ENCODE measurements at places on chromosomes 16 and 17.
A peak's percentile ranks its signal among the peaks of the same experiment; 100 is the strongest.

- no peak for DNase-seq
Measured at GRCh38 chr17:82942166-82943130, 102.6 kb upstream of the ZNF750 start.

DNA sequence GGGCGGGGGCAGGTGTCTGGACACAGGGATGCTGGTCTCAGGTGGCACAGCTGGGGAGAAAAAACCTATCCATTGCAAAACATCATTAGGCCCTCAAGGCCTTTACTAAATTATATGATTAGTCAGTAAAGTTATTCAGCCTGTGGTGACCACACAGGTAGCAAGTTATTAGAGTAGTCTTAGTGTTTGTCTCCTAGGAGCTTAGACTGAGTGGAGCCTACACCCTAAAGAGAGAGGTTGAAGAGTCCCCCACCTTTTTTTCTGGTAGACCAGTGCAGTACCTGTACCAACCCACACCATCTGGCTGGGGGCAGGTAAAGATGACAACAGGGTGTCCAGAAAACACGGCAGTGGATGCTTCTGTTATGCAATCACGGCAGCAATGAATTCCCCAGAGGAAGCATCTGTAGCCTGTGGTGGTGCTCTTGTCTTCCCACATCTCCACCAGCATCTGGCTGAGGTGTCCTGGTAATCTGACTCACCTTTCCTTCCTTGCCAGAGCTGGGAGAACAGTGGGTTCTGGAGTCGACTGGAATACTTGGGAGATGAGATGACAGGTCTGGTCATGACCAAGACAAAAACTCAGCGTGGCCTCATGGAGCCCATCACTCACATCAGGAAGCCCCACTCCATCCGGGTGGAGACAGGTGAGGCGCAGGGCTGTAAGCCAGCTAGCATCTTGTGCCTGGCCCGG lies 11.0 kb downstream of the MYCBPAP start:
- DNase-seq = no peak

- DNase-seq = no peak
Measured at GRCh38 chr16:12436201-12436657, 367.5 kb downstream of the CPPED1 start.

GRCh38 chr16:15953477-15953876 lies 4.1 kb downstream of the ABCC1 start:
- no peak for DNase-seq

DNA sequence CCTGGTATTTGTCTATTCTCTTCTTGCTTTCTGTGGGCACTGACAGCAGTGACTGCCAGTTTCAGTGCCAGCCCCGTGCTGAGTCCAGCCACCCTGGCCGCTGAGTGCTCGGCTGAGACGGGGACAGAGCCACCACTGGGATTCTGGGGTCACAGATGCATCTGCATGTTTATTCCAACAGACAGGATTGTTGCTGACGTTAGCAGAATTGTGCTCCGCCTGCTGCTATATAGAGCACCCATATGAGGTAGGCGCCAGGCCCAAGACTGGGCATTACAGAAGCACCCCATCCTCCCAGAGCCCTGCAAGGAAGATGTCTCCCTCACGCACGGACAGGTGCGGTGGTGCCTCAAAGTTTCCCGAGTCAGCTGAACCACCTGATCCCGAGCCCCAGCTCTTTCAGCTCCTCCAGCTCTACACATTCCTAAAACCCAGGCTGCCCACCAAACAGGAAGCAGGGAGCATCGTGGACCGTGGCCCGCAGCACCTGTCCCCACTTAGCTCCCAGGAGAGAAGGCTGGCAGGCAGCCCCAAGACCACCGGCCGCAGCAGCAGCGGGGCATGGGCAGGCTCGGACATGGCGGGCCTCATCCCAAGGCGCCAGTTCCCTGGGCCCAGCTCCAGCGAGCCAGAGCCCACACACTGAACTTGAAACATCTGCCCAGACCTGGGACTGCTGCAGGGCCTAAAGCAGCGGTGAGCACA lies 44.9 kb upstream of the RASD1 start:
- no peak for DNase-seq

DNA sequence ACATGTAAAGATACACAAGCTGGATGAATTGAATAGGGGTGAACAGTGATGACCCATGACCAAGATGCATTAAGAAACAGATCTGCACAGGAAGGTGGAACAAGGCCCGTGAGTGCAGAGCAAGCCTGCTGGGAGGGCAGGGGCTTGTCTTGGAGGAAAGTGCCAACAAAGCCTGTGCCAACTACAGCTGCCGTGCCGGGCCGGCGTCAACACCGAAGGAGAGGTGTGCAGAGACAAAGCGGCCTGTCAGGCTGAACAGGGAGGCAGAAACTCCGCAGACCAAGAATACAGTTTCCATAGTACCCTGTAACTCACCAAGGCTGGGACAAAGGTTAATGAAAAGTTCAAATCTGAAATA lies 46.7 kb downstream of the ANKRD11 start:
- DNase-seq = no peak

DNA sequence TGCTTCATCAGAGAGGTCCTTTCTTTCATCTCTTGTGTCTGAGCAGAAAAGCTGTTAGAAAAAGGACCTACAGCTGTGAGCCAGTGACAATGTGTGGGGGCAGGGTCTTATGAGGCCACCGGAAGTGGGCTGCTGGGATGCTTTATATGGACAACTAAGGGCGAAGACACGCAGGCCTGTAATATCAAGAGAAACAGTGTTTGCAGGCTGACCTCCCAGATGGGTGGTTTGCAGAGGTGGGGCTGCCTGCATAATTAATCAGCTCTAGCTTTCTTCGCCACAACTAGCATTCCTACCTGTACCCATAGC lies 30.4 kb upstream of the SALL1 start:
- DNase-seq = no peak

DNA sequence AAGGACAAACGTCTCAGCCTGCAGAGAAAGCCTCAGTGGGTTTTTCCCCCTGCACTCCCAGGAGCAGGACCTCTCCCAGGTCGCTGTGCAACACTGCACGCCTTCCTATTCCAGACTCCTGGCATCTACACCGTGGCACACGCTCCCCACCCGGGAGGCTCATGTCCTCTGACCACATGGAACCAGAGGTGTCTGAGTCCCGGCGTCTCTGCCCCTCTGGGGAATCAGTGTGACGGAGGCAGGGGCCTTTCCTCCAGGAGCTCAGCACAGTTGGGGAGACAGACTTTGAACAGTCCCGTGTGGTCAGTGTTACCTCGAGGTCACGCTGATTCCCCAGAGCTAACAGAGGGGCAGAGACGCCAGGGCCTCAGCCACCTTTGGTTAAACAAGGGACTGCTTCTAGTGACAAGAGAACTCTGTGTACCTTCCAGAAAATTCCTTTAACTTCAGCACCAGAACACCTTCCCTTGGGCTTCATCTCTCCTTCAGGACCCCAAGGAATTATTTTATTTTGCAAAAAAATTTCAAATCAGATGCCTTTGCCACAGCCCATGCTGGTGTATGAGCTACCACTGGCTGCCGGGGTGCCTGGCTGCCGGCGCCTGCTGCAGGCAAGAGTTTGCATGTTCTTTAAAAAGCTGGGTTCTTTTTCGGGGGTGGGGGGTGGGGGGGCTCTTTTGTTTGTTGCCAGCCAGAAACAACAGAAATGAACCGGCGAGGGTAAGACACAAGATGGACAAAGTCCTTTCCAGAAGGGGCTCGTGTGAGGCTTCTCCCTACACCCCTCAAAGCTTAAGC lies 6.6 kb downstream of the CANT1 start:
- no peak for DNase-seq

- no peak for DNase-seq
Measured at GRCh38 chr16:57667526-57668262, 412 bp upstream of the ADGRG3 start.

DNA sequence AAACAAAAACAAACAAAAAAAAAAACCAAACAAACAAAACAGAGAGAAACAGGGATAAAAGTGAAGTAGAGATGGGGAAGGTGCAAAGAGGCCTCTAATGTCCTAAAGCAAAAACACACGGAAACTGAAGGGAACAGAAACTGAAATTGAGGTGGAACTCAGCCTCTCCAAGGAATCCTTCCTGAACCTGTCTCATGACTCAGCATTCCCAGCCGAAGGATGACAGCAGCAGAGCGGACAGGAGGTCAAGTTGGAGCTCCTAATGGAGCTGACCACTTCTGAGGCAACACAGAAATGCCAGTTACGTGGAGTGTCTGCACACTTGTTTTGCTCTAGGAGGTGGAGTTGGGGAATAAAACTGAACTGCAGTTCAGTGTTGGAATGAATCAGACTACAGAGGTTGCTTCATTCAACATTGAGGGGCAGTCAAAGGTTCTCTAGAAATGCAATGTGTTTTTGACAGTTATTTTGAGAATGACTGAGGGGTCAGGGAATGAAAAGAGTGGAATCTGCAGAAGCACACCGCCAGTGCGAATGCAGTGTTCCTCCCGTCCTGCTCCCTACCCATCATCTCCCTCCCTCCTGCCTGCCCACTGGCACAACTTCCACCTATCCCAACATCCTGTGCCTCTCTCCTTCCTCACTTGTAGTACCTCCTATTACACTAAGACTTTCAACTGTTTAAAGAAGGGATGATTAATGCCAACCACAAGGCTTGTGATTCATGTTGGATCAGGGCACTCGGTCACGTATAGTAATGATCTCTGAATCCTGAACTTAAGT lies 6.3 kb downstream of the UBE2O start:
- no peak for DNase-seq

DNA sequence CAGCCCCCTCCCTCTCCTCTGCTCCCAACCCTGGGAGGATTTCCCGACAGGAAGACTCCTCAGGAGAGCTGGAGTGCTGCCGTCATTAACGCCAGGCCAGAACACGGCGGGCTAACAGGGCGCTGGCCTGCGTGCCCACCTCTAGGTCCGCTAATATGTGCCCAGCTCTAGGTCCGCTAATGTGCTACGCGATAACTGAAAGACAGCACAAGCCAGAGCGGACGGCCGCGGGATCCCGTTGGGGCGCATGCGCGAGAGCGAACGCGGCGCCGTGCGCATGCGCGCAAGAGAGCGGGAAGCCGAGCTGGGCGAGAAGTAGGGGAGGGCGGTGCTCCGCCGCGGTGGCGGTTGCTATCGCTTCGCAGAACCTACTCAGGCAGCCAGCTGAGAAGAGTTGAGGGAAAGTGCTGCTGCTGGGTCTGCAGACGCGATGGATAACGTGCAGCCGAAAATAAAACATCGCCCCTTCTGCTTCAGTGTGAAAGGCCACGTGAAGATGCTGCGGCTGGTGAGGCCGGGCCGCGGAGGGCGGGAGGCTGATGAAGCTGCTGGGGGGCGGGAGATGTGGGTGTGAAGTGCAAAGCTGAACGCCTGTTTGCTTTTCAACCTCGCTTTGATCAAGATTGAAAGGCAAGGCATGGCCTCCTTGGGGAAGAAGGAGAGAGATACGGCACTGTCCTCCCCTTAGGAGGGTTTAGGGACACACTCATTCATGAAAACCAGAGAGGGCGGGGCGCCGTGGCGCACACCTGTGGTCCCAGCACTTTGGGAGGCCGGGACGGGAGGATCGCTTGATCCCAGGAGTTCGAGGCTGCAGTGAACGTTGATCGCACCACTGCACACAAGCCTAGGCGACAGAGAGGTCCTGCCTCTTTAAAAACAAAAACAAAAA lies at the start of gene CKLF:
Gene CKLF, plus strand, starts transcription at position 291 of the 892 bp plus-strand sequence. Its CDS starts 140 bp downstream, at position 431.
- peak; percentile 82 for DNase-seq

DNA sequence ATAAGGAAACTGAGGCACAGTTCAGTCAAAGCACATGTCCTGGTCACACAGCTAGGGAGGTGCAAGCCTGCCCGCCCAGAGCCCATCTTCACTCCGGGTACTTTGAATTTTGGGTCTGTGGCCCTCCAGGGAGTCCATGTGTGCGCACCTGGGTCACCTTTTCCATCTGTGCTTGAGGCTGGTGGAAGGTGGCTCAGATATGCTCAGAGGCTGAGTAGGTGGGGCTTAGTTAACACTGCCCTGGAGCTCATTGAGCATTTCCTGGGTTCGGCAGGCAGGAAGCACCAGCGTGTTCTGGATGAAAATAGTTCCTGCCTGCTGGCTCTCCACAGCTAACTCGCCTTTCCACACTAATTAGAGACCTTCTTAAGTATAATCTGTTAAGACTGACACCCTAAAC lies 19.2 kb downstream of the FAM234A start:
- DNase-seq = no peak

DNA sequence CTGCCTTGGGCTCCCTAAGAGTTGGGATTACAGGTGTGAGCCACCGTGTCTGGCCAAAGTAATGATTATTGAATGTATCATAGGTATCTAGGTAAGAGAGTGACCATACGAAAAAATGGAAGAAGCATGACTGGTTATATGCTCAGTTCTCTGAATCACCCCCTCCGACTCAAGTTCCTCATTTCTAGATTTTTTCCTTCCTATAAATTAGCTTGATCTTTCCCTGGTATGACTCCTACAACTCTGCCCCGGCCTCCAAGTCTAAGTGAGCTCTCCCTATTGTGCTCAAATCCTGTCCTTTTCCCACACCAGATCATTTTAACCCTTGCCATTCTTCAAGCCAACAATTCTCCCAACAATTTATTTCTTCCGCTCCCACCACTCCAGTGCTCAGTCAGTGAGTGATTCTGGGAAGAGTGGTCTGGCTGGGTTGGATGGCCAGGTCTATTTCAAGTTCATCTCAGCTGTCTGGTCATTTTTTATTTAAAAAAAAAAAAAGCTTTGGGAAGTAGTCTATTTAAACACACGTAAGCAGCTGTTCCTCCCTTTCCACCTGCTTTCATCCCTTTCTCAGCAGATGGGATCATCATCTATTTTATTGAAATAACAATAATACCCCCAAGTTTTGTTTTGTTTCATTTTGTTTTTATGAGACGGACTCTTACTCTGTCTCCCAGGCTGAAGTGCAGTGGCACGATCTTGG lies 120.2 kb upstream of the HS3ST2 start:
- DNase-seq = no peak

GRCh38 chr16:16042076-16042475 lies 92.7 kb downstream of the ABCC1 start:
- no peak for DNase-seq

- no peak for DNase-seq
Measured at GRCh38 chr17:62052765-62053338, 12.2 kb downstream of the MED13 start.

DNA sequence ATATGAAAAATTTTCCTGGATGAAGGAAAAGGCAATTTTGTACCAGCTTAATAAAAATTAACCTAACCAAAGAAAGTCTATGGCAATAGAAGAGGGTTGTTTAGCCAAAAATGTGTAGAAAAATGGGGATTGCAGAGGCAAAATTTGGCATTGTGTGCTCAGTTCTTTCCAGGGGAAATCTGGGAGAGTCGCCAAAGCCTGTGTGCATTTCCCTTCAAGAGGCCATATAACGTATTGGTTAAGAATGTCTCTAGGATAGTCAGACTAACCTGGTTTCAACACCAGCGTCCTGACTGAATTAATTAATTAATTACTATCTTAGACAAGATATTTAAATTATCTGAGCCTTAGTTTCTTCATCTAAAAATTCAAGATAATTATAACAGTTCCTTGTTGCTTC lies 44.8 kb upstream of the HLF start:
- no peak for DNase-seq

DNA sequence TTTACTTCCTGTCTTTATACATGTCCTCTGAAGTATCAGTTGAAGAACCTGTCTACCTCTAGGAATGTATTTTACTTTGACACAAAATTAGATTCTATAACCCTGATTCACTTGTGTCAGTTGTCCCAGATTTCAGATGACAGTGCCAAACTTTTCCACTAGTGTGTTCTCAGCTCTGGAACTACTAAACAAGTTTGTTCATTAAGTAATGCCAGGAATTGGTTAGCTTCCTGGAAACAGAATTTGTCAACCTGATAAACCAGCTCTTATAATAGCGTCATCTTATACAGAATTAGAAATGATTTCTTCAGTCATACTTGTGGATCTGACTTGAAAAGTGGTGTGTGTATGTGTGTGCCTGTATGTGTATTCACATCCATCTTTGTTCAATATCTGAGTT lies 7.4 kb downstream of the MAP3K3 start:
- no peak for DNase-seq
